ENCODE measurements at places on chromosomes 5 and 9. TPM values are rescaled to one million over a fixed set of nuclear protein-coding genes. Genes with fewer than 3 reads are reported as not detected.

Gene MARVELD2
- total RNA-seq, result 0.84 TPM

Gene PCDHGC4
- total RNA-seq, result 5.5 TPM

Gene ADRA1B
- total RNA-seq, result 3.6 TPM

Gene DNAJA1
- 58.1 TPM for total RNA-seq

Gene B4GALT1
- 51.6 TPM for total RNA-seq

Gene WDR38
- not detected for total RNA-seq

Gene BARX1
- total RNA-seq, result not detected

Gene ENG
- 24.9 TPM for total RNA-seq

Gene SLC27A4
- total RNA-seq, result 18.8 TPM

Gene NTMT1
- total RNA-seq, result 30.6 TPM

Gene ZNF367
- 3.0 TPM for total RNA-seq

Gene SLC9A3
- 32.7 TPM for total RNA-seq

All from tibial nerve (tissue), 4 donors.